ENCODE measurements at places on chromosomes 13 and 19.

DNA sequence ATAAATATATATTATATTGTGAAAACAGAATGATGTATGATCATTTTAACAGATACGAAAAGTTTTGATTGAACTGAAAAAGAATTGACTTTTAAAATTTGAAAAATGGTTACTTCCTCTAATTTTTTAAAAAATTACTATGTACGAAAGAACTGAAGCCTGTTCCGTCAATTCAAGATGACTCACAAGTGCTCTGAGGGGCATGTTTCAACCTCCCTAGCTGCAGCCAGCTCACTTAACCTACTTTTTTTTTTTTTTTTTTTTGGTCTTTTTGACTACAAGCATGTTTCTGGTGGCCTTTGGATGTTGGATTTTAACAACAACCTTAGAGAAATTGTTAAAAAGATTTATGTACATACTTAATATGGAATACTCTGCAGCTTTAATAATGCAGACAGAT is 1139.3 kb downstream of the DIAPH3 start:
- DNase-seq = no peak

GRCh38 chr19:31667106-31667505 is 317.9 kb upstream of the TSHZ3 start:
- no peak for DNase-seq

DNA sequence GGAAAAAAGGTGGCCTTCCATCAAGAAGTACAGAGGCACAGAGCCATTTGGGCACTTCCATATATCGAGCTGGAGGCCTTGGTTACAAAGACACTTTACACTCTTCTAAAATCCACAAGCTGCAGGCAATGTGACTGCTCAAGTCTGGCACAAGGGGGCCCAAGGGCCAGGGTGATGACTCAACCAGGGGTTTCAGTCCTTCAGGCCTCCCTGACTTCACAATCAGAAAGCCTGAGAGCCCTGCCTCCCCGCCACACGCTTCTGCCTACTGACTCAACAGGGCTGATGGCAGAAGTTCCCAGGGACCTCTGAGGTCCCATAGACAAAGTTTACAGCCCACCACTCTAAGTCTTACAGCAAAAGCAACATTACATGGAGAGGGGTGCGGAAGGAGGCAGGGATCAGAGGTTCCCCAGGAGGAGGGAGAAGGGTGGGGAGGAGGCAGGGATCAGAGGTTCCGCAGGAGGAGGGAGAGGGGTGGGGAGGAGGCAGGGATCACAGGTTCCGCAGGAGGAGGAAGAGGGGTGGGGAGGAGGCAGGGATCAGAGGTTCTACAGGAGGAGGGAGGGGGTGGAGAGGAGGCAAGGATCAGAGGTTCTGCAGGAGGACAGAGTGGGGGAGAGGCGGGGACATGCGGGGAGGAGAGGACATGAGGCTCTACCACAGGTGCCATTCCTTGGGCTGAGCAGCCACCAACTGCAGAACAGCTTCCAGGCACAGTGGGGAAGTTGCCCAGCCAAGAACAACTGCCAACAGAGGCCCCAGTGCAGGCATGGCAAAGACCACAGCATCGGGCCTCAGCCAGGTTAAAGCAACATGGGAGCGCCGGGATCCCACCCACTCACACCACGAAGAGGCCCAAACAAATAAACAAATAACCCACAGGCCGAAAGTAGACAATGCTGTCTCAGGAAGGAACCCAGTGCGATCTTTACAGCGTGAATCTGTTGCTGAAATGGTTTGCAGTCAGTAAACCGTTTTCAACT is 52.0 kb downstream of the SLC7A1 start:
- no peak for DNase-seq

- DNase-seq = no peak
Measured at GRCh38 chr13:26880735-26881134, 120.1 kb upstream of the GPR12 start.

Measured in central memory CD8-positive, alpha-beta T cell (primary cell).